ENCODE measurements at places on chromosomes 12 and 14.

DNA sequence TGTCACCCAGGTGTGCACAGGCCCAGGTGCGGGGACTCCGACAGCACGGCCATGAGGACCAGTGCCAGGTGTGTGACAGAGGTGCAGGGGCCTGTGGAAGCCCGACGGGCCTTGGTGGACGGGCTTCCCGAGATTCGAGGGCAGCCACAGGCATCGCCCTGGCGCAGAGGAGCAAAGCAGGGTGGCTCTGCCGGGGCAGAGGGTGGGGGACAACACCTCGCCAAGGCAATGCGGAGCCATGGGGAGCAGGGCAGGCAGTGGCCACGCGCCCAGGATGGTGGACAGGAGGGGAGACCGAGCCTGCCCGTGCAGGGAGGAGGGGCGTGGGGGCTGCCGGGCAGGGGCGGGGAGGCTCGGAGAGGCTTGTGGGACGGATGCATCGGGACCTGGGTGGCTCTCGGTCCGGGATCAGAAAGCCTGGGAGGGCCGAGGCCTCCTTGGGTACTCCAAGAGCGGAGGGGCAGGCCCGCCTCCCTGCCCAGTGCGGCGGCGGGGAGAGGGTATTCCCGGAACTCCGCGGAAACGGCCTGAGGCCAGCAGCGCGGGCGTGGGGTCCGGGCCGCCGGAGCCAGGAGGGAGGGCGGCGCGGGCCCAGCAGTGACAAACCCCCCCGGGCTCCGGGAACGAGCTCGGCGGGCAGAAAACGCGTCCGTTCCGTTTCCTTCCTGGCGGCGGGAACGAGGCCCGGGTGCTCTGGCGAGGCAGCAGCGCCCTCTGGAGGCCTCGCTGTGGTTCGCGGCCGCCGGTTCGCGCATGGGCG lies 1.6 kb downstream of the TMEM121 start:
- peak; percentile 81 for DNase-seq

GRCh38 chr12:57754411-57755193 lies at the start of gene MARCHF9:
MARCHF9 (plus strand) TSS chr12:57755103; CDS start chr12:57755529, 426 bp downstream.
- DNase-seq: no peak

- no peak for DNase-seq
Measured at GRCh38 chr14:61409782-61410181, 88.4 kb downstream of the PRKCH start.

- DNase-seq: no peak
Measured at GRCh38 chr12:132921685-132922084, 34.3 kb upstream of the CHFR start.

DNA sequence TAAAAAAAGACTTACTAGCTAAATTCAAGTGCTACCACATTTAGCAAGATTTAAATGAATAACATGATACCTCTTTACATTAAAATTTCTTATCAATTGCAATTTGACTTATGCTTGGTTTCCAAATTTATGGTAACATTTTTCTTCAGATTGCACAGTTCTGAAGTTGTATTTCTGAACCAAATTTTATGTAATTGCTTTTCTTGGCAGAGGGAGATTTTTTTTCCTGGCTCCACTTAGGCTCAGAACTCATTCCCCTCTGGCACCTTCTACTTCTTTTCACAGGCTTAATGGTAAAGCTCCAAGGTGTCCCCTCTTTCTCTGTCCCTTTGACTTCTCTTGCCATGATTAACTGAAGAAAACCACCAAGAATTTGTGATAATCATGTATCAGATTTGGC lies 99.8 kb upstream of the TMTC1 start:
- DNase-seq: no peak

- DNase-seq: no peak
Measured at GRCh38 chr12:50104417-50105366, 884 bp downstream of the GPD1 start.

GRCh38 chr12:1527789-1528188 lies 66.6 kb downstream of the FBXL14 start:
- DNase-seq: no peak

- DNase-seq: no peak
Measured at GRCh38 chr14:74085828-74086227, 1.1 kb downstream of the LIN52 start.

DNA sequence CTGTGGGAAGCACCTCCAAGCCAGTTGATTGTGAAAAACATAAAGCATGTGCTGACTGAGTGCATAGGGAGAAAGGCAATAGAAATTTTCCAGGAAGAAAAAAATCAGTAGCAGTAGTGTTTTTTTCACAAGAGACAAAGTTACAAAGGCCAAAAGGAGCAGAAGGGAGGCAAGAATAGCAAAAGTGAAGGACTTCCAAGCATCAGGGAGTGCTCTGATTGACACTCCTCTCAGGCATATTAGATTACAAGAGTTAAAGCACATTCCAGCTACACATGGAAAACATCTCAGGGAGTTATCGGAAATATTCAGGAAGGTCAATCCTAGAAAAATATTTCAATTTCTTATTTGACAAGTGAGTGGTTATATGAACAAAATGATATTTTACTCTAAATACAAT lies 508.0 kb downstream of the MDGA2 start:
- no peak for DNase-seq

DNA sequence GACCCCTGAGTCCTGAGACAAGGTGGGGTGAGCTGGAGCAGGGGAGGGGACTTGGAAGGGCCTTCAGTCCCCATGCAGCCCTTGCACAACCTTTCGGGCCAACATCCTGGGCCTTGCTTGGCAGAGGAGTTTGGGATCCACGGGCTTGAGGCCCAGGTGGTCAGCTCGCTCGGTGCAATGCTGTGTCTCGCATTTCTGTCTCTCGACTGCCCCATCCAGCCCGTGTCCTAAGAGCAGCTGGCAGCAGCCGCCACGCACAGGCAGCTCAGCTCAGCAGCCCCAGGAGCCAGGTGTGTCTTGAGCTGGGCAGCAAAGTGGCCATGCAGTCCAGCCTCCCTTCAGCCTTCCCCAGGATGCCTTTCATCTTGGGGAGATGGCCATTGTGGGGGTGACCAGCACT lies 10.8 kb downstream of the PACS2 start:
- DNase-seq: no peak

GRCh38 chr14:103696070-103696402 lies 19.2 kb downstream of the XRCC3 start:
- no peak for DNase-seq

DNA sequence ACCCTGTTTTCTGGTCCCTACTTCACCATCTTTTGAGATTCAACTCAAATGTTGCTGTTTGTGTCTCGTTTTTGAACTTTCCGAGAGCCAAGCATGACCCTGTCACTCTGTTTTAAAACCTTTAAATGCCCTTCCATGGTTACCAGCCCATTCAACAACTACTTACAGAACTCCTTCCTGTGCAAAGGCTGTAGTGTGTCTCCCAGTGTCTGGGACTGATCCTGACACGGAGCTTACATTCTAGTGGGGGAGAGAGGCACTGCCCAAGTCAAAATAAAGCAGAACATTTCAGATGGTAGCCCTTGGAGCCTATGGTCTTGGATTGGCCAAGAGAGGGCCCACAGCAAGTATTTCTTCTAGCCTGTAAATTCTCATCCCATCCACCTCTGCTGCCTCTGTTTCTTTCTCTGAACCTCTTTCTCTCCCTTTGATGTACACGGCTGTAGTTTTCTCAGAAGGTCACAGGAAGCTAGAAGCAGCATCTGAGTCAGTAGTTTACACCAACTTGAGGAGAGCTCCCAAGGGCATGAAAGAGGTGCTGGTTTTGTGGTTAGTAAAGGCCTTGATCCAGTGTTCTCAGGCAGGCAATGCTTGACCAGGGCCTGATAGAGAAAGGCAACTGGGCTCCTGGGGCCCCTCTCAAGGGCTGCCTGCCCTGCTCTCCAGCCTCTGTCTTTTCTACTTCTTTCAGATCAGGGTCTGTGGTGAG lies 42.3 kb upstream of the SLC24A4 start:
- DNase-seq: no peak

- DNase-seq: no peak
Measured at GRCh38 chr12:39804898-39805297, 185.3 kb upstream of the ABCD2 start.

GRCh38 chr12:114608509-114608908 lies 75.5 kb downstream of the TBX3 start:
- no peak for DNase-seq

- no peak for DNase-seq
Measured at GRCh38 chr12:121003650-121004049, 12.6 kb downstream of the C12orf43 start.

DNA sequence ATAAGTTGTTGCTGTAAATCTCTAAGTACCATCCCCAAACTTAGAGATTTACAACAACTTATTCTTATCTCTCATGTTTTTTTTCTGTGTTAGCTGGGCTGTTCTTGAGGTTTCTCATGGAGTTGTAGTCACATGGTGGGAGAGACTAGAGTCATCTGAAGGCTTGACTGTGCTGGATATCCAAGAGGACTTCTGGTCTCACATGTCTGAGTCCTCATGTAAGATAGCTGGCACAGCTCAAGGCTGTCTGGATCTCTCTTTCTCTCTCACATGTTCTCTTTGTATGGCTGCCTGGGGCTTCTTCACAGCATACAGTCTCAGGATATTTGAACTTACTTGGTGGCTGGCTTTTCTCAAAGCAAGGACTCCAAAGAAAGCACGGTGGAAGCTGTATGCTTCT lies 63.8 kb downstream of the DACT1 start:
- no peak for DNase-seq

DNA sequence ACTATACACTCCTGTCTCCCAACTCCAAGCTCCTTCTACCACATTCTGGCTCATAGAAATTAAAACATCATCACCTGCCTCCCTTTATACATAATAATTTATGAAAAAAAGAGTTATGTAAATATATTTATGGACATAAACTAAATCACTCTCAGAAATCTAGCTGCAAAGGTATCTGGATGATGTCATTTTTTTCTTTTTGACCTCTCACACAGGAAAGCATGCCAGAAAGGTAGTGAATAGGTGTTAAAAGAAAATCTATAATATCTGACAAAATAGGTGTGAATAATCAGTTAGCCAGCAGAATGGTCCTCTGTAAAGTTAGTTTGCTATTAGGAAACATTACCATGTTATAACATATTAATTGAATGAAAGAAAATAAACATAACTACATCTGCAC lies 7.7 kb downstream of the LRRIQ1 start:
- no peak for DNase-seq

GRCh38 chr12:115598871-115599811 lies 678.4 kb downstream of the MED13L start:
- DNase-seq: peak; percentile 18

- no peak for DNase-seq
Measured at GRCh38 chr12:54206791-54207190, 18.0 kb upstream of the SMUG1 start.

GRCh38 chr12:11623382-11623781 lies 26.1 kb upstream of the ETV6 start:
- no peak for DNase-seq

DNA sequence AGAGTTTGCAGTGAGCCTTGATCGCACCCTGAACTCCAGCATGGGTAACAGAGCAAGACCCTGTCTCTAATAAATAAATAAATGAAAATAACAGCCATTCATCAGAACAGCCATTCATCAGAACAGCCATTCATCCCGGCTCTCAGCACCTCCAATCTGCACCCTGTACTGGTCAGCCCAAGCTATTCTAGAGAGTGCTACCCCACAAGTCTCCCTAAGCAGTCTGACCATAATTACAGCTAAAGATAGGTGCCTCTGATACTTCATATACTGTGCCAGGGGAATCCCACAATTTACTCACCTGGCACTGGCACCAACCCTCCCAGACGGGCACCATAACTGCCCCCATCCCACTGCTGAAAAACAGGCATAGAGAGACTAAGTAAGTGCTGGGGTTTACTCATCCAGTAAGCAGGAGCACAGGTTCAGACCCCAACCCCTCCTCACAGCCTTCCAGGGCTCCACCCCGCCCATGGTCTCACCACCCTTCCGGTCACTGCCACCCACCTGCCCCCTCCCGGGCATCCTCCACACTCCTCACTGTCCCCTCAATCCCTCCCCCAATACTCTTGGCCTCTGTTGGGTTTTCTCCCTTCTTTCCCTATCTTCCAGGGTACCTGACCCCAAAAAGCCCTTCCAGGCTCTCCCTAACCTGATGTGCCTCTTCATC lies 15.2 kb upstream of the EIF5 start:
- DNase-seq: no peak

DNA sequence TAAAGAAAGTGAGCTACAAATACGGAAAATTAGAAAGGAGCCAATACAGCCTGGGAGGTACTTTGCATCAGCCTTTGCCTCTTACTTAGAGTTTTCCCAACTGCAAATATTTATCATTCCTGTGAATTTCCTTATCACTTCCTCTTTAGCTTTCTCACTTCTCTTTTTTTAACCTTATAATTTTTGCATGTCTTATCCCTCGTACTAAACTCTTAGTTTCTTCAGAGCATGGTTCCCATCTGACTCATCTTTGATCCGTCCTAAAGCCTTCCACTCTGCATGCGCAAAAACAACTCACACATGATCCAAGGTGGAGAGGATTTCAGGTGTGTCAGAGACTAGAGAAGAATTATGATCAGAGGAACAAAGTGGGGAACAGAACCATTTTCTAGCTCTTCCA lies 9.6 kb upstream of the SNAPC1 start:
- DNase-seq: no peak

DNA sequence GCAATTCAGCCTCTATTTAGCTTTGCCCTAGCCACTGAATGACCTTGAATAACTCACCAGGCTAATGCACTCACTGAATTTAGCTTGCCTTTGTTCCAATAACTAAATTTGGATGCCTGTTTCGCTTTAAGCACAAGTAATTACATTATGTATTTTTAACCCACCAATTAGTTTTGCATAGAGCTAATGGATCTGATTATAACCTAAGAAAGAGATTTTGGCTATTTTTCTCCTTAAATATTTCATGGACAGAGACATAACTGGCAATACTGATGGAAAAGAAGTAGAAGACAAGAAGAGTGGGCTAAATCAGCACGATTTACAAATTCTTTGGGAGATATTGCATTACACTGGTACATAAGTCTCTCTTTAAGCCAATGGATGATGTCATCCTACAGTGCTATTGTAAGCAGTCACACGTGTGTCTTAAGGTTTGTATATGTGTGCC lies 85.7 kb downstream of the AKAP6 start:
- no peak for DNase-seq

GRCh38 chr12:122740351-122740750 lies 9.7 kb upstream of the HCAR1 start:
- DNase-seq: no peak

- DNase-seq: no peak
Measured at GRCh38 chr14:92760524-92760805, 12.0 kb upstream of the LGMN start.

Measured in right lung (tissue), 10 donors.